ENCODE measurements at places on chromosomes 11 and 22.

DNA sequence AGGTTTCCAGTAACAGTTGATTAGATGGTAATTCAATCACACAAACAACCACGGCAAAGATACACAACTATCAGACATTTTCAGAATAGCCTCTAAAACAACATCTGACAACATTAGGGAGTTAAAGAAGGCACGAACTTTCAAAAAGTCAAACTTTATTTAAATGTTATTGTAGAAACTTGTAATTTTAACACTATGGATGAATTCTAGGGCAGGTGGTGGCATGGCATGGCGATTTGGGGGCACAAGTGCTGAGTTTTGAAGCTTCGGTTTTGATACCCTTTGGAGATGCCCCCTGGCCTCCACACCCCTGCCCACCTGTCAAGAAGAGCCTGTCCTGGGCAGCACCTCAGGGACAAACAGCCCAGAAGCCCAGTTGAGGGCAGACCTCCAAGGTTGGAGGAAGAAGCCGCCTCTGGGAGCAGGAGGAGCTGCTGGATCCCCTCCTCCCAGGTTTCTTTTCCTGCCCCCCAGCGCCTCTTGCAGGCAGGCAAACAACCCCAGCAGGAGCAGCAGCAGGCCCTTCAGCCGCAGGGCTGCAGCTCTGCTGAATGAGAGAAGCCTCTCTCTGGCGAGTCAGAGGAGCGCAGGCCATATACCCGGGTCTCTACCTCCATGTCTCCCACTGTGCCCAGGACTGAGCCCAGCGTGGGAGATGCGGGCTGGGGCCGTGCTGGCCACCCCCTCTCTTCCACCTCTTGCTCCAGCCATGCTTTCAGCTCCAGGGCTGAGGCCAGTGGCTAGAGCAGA, 102.1 kb upstream of the IGLL5 start:
- DNase-seq = no peak

- no peak for DNase-seq
These were observed 31.9 kb downstream of the SMIM38 start for GRCh38 chr11:69187540-69188065.

DNA sequence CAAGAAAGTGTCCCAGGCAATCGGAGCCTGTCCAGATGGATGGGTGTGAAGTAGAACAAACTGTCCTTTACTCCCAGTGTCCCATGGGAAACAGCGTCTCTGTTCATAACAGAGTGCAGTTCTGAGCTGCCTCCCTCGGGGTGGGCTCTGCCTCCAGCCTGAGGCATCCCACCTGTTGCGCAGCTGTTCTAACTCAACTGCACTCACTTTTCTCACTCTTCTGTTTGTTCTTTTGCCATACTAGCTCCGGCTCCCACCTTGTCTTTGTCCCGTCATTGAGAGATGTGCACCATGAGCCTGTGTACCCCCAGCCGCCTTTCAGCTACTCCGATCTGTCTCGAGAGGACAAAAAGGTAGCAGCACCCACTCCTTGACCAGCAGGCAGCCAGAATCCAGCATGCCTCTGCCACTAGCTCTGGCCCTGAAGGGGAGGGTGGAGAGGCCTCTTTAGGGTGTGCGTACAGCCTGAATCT, 20.7 kb upstream of the CDC42EP2 start:
- peak; percentile 53 for DNase-seq

- peak; percentile 67 for DNase-seq
These were observed 47.1 kb downstream of the ADM start for GRCh38 chr11:10351765-10352641.

GRCh38 chr22:41408665-41409064, 26.9 kb downstream of the TEF start:
- no peak for DNase-seq

- DNase-seq = peak; percentile 43
These were observed 47.6 kb upstream of the NAV2 start for GRCh38 chr11:19664886-19665548.

- DNase-seq = no peak
These were observed 23.2 kb downstream of the SMIM38 start for GRCh38 chr11:69178819-69179482.

DNA sequence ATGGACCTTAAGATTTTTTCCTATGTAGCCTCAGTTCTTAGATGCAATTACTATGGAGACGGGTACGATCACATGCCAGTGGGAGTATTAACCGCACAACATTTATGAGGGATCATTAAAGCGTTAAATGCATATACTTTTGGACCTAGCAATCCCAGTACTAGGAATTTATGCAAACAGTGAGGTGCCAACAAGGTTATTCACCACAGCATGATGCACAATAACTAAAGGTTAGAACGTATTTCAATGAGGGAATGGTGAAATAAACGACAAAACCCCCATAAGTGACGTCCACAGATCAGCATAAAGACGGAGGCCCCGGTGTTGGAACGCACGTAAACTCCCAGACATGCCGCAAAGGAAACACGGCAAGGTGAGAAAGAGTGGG, 539 bp downstream of the SIRT3 start:
- no peak for DNase-seq

- DNase-seq = no peak
These were observed 411.9 kb downstream of the CNTN5 start for GRCh38 chr11:99432677-99433076.

GRCh38 chr22:48829908-48830307, 997.8 kb downstream of the BRD1 start:
- DNase-seq = no peak

GRCh38 chr11:75344761-75345454, 6.6 kb downstream of the ARRB1 start:
- DNase-seq = no peak

DNA sequence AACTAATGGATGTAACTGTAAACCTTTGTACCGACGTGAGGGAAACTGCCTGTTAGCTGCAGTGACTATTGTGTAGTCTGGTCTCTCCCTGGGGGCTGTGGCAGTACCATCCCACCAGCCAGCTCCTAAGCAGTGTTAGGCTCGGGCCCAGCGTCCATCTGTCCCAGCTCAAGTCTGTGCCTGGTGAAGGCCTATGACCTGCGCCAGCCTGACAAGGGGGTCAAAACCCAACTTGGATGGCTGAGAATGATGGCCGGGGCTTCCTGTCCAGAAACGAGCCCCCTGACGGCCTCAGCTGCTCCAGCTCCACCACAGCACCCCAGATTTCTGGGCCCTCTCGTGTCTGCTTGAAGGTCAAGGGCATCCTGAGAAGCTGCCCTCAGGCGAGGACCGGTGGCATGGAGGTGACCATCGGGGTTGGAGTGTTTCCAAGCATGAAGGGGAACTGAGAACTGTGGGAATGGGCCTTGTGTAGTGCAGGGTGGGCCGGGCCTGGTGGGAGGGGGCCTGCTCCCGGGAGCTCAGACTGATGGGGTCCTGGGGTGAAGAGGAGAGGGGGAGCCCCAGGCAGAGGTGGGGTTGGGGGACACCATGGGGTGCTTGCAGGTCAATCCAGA, 14.3 kb upstream of the SPI1 start:
- no peak for DNase-seq

- DNase-seq = peak; percentile 4
These were observed 4.3 kb downstream of the PRAME start for GRCh38 chr22:22554587-22555284.

DNA sequence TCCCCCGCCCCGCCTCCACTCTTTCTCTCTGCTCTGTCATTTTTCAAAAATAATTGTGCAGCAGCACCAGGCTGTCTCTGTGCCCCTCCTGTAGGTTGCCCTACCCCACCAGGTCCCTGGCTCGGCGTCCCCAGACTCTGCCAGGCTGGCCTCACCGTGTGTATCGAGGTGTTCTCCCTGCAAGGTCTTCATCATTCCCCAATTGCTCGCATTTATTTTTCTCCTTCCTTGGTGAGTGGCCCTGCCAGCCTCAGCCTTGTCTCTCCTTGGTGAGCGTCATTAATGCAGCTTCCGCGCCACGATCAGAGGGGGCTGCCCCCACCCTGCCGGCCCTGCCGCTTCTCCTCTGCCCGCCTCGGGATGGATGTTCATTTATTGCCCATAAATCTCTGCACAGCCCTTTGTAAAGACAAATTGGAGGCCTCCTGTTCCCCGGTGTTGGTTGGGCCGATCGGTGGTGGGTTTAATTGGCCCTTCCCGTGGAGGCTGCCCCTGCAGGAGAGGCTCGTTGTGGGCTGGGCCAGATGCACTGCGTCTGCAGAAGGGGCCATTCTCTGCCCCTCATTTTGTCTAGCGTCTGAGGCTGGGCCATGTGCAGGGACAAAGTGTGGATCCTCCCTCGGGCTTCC, 33.2 kb downstream of the RTN4R start:
- peak; percentile 45 for DNase-seq

- DNase-seq = no peak
These were observed 29.5 kb downstream of the TRIOBP start for GRCh38 chr22:37726241-37726887.

GRCh38 chr11:10493041-10493663, 38.1 kb downstream of the AMPD3 start:
- DNase-seq = peak; percentile 47

GRCh38 chr11:3189196-3189843, 24.2 kb upstream of the OSBPL5 start:
- DNase-seq = no peak

DNA sequence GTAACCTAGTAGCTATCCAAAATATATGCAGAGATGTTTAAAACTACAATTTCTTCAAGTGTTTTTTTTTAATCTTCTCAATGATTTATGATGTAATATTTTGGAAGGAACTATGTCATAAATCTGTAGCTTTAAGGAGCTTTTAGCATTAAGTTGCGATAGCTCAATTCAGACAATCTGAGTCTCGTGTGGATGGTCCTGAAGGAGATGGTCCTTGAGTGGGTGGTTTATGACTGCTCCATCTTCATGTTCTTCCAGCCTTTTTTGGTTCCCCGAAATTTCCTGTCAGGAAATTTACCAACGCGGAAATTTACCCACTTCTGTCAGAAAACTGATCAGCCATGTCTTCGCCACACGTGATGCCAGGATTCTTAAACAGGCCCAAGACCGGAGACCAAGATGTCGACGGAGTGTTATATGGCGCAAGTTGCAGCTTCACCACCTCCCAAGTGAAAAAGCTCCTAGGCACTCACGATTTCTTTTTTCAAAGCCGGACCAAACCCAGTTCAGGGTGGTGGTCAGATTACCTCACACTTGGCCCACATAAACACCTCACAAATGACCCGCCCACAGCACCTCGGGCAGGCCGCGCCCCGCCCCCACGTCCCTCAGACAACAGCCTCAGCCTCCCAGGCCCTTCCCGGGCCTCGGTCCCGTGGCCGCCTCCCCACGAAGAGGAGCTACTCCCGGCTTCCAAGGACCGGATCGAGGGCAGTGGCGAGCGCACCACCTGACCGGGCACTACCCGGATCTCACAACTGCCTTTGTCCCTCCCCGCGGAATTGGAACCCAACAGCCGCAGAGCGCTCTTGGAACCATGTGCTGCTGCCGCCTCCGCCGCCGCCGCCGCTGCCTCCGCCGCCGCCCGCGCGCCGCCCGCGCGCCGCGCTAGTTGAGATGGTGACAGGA, at the start of gene MORC2:
Gene MORC2 (minus strand): TSS at position 760 of the 909 bp plus-strand sequence. CDS start 885 bp downstream, outside the sequence.
- DNase-seq = no peak

DNA sequence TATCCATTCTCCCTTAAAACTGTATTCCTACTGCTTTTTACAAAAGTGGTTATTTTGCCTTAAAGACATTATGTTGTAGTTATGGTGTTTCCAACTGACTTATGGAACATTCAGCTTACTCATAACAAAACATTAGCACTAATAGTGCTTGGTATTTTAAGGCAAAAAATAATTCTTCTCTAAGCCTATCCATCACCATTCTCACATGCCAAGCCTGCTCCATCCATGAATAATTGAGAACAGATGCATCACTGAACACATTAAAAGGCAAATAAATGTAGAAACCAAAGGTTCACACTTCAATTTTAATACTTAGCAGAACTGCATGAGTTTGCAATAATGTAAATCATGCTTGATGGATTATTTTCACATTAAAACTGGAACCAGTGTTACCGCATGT, 42.3 kb upstream of the DDI1 start:
- peak; percentile 67 for DNase-seq
